ENCODE measurements at places on chromosomes 12 and 14.
A peak's percentile ranks its signal among the peaks of the same experiment; 100 is the strongest.

- DNase-seq = no peak
Measured at GRCh38 chr12:42756841-42757623, 167.5 kb upstream of the PRICKLE1 start.

- peak; percentile 81 for DNase-seq
Measured at GRCh38 chr12:89156862-89157262, 195.4 kb downstream of the DUSP6 start.

GRCh38 chr12:53746592-53747092 is 5.1 kb downstream of the CISTR start:
- DNase-seq = peak; percentile 95

- DNase-seq = no peak
Measured at GRCh38 chr12:115088328-115088994, 404.5 kb upstream of the TBX3 start.

- no peak for DNase-seq
Measured at GRCh38 chr14:61231810-61232209, 49.3 kb downstream of the TMEM30B start.

- no peak for DNase-seq
Measured at GRCh38 chr14:23058654-23059504, 1.6 kb upstream of the CDH24 start.

GRCh38 chr12:59158066-59158465 is 237.8 kb upstream of the LRIG3 start:
- no peak for DNase-seq

DNA sequence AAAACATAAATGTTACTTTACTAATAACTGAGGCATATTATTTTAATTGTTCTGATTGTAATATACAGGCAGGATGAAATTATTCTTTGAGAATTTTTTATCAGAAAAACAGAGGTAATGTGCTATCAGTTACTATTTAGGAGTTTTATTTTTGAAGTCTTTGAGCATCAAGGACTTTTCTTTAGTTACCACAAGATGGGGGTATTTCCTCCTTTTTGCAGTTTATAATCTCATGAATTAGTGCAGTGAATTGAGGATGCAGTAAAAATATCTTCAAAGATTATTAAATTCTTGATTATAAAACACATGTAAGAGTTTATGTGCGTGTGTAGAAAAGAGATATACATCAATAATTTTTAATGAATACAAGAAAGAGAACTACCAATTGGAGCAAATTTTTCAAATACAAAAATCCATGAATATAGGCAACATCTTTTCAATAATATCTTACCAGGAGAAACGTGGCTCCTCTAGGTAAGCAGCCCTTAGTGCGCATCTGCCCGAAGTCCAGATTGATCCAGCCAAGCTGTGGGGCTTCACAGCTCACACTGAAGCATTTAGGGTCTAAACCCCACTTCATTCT is 71.6 kb downstream of the ERGIC2 start:
- peak; percentile 31 for DNase-seq

DNA sequence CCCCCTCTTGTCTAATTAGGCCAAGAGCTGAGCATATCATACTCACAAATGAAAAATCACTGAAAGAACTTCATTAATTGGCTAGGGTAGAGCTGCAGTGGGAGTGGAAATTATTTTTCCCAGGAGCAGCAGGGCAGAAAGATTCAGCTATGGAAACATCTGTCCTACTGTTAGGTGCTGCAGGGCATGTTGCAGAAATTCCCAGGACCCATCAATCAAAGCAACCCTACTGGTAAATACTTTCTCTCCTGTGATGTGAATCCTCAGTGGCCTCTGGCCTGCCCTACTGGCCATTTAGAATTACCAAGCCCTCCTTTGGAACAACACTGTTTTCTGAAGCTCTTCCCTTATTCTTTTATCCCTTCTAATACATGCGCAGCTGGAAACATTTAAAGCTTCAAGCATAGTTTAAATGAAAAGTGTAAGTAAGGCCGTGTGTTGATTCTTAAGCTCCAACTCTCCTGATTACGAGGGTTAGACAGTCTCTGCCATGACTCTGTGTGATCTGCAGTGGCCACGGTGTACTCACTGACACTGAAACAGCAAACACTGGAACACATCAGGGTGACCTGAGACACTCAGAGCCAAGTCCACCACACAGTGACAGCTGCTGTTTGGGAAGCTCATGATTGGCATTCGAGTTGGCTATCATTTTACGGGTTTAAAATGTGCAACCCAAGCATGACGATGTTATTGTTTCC is 62.6 kb upstream of the TMCC3 start:
- no peak for DNase-seq

GRCh38 chr14:24437020-24437735 is 5.4 kb downstream of the SDR39U1 start:
- no peak for DNase-seq

- DNase-seq = peak; percentile 50
Measured at GRCh38 chr14:104332634-104333270, 194.4 kb downstream of the KIF26A start.

GRCh38 chr12:78470354-78471195 is 394.0 kb upstream of the SYT1 start:
- no peak for DNase-seq

GRCh38 chr12:19006626-19007137 is 122.9 kb upstream of the PLEKHA5 start:
- DNase-seq = no peak

GRCh38 chr12:106243620-106244019 is 4.2 kb downstream of the CKAP4 start:
- no peak for DNase-seq

DNA sequence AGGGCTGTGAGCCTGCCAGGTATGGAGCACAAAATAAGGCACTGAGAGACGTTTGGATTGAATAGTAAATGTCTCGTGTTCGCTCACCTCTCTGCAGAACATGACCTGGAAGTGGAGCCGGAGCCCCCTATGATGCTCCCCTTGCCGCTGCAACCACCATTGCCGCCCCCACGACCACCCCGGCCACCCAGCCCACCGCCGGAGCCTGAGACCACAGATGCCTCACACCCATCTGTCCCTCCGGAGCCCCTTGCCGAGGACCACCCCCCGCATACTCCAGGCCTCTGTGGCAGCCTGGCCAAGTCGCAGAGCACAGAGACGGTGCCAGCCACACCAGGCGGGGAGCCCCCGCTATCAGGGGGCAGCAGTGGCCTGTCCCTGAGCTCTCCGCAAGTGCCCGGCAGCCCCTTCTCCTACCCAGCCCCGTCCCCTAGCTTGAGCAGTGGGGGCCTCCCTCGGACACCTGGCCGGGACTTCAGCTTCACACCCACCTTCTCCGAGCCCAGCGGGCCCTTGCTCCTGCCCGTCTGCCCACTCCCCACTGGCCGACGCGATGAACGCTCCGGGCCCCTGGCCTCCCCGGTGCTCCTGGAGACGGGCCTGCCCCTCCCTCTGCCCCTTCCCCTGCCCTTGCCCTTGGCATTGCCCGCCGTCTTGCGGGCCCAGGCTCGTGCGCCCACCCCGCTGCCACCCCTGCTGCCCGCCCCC is 18.7 kb downstream of the SETD1B start:
- DNase-seq = no peak

DNA sequence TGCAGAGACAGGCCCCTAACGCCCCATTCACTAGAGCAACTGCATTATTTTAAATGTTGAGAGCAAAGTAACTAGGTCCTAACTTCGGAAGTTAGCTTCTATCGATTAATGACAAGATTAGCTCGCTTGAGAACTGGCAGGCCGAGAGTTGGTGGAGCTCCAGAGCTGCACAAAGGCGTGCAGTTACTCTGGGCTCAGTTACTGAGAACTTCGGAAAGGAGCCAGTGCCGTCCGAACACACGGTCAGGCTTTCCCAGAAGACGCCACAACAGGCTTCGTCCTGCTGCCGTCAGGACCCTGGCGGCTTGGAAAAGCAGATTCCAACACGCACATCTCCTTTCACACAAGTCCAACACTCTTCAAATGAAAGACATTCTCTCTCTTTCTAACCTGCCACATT is 45.4 kb upstream of the TESC start:
- DNase-seq = no peak

GRCh38 chr14:103802356-103802755 is 45.0 kb downstream of the PPP1R13B start:
- DNase-seq = peak; percentile 20

DNA sequence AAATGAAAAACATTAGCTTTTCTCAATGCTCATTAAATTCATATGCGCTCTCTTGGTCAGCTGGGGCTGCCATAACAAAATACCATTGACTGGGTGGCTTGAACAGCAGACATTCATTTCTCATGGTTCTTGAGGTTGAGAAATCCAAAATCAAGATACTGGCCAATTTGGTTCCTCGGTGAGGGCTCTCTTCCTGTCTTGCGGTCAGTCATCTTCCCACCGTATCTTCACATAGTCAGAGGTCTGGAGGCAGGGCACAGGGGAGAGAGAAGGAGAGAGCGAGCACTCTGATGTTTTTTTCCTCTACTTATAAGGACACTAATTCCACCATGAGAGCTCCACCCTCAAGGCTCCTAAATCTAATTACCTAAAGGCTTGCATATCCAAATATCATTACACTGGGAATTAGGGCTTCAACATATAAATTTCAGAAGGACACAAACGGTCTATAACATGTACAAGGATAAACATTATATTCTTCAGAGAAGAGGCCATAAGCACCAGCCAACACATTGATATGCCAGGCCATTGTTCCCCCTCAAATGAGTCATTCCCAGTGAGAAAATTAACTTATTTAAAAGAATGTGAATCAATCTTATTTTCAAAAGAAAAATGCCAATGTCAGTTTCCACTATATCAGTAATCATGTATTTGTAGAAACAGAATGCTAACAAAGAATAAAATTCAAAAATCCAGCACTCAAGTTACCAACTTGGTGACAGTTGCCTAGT is 152.2 kb downstream of the BTG1 start:
- DNase-seq = no peak

DNA sequence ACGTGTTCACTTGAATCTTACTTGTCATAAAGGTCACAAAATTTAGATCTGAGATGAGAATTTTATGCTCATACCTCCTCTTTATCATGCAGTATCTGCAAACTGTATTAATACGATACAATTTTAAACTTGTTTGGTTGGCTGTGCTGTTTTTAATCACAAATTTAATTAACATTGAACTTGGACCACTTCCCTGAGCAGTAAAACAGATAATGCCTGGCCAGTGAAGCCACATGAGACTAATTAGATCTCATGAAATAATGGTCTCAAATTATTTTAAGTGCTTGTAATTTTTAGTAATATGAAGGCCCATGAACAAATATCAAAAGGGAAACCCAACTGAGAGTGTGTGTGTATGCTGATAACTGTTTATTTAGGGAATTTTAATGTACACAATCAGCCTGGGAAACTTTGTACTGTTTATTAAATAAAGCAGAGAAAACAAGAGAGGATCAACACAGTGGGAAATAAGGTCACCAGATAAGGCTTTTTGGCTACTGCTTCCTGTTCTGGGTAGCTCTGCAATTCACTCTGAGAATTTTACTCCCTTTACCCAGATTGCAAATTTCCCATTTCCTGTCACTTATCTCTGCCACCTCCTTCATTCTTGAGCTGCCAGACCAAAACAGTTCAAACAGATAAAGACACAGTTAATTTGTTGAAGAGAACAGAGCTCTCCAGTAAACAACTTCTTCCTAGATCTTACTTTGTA is 61.6 kb upstream of the GNPNAT1 start:
- DNase-seq = no peak

- no peak for DNase-seq
Measured at GRCh38 chr14:85546390-85546789, 16.4 kb downstream of the FLRT2 start.

GRCh38 chr12:83190631-83191390 is 504.1 kb downstream of the TMTC2 start:
- no peak for DNase-seq

- DNase-seq = peak; percentile 47
Measured at GRCh38 chr14:34324363-34324795, 137.7 kb downstream of the SPTSSA start.

GRCh38 chr14:102629808-102630350 is 37.4 kb downstream of the RCOR1 start:
- no peak for DNase-seq

GRCh38 chr12:123104809-123105208 is 46.1 kb downstream of the PITPNM2 start:
- no peak for DNase-seq

GRCh38 chr12:26360062-26360461 is 164.7 kb downstream of the SSPN start:
- DNase-seq = peak; percentile 59

- peak; percentile 30 for DNase-seq
Measured at GRCh38 chr12:14605401-14605989, 37.8 kb upstream of the PLBD1 start.

GRCh38 chr12:11853126-11853525 is 203.7 kb downstream of the ETV6 start:
- DNase-seq = no peak

DNA sequence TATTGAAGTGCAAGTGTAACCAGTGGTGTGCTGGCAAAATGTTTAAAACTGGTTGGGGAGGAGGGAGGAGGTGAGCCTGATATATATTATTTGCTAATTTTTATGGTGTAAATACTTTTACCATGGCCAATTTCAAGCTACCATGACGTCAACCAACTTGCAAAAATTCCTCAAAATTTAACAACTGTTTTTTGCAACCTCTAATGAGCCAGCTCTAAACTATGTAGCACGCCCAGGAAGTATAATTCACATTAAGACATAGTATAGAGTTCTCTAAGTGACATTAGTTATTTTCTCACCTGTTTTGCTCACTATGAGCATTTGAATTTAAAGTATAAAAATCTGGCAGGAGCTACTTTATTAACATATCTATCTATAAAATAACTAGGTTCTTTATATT is 41.4 kb downstream of the ATL1 start:
- DNase-seq = no peak

DNA sequence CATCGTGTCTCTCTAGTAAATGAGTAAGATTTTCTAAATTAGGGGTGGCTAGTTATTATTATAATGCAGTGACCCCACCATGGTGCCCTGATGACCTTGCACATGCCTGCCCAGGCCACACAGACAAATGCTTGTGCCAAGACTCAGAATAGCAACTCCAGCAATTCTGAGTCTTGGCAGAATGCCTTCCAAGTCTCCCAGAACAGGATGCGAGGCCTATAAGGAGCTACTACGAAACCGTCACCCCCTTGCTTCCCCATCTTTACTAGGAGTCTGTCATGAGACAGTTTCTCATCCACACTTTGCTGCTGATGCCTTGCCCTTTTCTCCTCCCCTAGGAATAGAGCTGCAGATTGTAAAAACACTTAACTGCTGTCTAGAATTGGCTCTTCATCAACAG is 559.9 kb downstream of the TRHDE start:
- DNase-seq = no peak

DNA sequence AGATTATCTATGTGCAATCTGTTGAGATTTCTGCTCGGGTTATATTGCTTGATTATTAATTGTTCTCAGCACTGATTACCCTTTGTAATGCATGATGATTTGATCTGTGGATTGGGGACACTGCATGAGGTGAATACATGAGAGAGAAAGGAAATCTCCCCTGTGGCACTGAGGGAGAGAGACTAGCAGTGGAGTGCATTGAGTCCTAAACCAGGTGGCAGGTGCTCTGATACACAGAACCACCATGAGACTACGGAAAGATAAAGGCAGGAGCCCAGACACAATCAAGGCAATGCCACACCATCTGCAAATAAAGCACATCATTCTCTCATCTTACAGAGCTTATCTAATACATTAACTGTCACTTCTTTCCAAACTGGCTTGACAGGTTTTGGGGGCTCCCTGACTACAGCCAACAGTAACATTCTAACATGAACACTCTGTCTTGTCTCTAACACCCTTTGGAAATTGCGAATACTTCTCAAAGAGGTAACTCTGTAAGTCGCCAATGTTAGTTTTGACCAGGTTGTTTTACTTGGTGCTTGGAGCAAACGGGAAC is 37.6 kb upstream of the TSPAN8 start:
- no peak for DNase-seq

- no peak for DNase-seq
Measured at GRCh38 chr14:68427550-68427890, 365.3 kb downstream of the ZFP36L1 start.
